SK-MEL-5 (cell line): ENCODE measurements at places on chromosomes 3 and 15.
A peak's percentile ranks its signal among the peaks of the same experiment; 100 is the strongest.

- DNase-seq = no peak
These were observed 1.1 kb downstream of the CCDC39 start for GRCh38 chr3:180678231-180678630.

GRCh38 chr3:152302521-152303021 is 33.8 kb downstream of the MBNL1 start:
- DNase-seq = peak; percentile 11

GRCh38 chr3:171432548-171432947 is 27.7 kb downstream of the TNIK start:
- DNase-seq = no peak

- DNase-seq = no peak
These were observed 81.0 kb upstream of the ZPLD1 start for GRCh38 chr3:102353805-102354204.

GRCh38 chr15:91482799-91483198 is 370.7 kb upstream of the SLCO3A1 start:
- no peak for DNase-seq

DNA sequence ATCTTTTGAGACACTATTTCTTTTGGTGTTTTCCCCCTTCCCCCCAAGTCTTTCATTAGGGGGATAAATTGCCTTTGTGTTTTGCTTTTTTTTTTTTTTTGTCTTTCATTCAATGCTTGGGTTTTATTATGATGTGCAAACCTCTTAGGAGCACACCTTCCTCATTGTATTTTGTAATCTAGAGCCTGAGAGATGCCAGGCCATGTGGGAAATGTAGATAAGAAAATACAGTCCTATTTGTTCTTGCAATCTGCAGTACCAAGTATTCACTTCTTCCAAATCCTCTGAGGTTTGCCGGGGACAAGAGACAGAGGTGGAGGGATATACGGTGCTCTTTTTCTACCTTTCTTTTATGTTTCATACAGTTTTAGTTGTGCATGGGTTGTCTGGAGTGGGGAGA is 66.7 kb downstream of the LARS2 start:
- DNase-seq = no peak

DNA sequence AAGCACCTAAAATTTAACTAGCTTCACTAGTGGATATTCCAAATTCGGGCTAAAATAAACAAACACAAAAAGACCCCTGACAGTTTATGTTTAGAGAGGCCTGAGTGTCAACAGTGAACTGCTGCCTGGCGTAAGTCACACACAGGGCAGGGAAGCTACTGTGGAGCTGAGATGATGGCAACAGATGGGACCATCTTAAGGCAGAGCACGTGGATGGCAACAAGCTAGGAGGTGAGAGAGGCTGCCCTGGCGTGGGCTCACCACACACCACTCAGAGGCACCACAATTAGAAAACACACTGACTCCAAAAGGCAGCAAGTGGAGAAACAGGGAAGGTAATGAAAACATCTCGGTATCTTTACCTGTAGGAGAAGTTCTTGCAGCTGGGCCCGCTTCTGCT is 93.3 kb downstream of the ATP1B3 start:
- DNase-seq = no peak

- peak; percentile 40 for DNase-seq
These were observed 831 bp upstream of the ROBO2 start for GRCh38 chr3:77038930-77039605.

- DNase-seq = no peak
These were observed 1.3 kb downstream of the MRPS25 start for GRCh38 chr3:15063656-15064286.

GRCh38 chr3:8856071-8856470 is 86.7 kb upstream of the OXTR start:
- no peak for DNase-seq
